ENCODE measurements at places on chromosomes 7 and 10.
A peak's percentile ranks its signal among the peaks of the same experiment; 100 is the strongest.

DNA sequence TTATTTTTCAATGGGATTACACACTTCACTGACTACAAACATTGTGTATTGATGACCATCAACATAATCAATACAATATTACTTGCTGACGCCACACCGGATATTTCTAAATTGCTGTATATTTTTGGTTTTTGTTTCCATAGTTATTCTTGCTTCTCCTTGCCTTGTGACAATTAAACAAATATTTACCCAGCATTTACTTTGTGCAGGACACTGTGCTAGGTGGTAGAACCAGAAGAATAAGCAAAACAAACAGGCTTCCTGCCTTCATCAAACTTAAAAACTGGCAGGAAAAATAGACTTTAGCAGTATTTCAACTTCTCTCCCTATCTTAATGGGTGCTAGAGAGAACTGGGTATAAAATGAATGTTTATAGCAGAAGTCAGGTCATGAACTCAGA lies 50.6 kb downstream of the ZNF277 start:
- DNase-seq = no peak

- DNase-seq = no peak
Measured at GRCh38 chr7:44486693-44487092, 3.8 kb downstream of the NUDCD3 start.

DNA sequence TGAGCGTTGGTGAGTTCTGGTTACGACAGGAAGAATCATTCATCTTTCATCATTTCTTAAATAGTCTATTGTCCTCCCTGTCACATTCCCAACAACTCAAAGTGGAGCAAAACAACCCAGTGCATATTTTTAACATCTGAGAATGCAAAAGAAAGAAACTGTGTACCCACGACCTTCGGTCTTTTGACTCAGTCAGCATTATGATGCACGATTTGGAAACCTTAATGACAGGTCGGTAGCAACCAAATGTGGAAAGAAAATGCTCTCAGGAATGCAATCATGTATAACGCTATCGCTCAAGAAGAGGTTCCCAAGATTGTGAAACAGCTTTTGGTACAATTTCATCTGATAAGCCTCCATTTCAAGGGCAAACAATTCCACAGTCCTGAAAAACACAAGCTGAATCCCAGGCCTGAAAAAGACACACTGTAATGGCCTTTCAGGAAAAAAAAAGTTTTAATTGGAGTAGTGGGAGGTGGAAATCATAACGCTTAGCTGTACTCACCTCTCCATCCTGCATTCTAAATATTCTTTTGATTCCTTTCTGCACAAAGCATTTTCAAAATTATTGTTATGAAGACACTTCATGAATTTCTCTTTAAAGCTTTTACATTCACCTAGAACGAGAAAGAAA lies 2.6 kb downstream of the COX19 start:
- no peak for DNase-seq

- DNase-seq = no peak
Measured at GRCh38 chr10:14681305-14681704, 93.4 kb downstream of the FAM107B start.

GRCh38 chr7:77467408-77467807 lies 51.3 kb upstream of the GSAP start:
- DNase-seq = no peak

- no peak for DNase-seq
Measured at GRCh38 chr10:60246382-60246781, 143.3 kb downstream of the ANK3 start.

DNA sequence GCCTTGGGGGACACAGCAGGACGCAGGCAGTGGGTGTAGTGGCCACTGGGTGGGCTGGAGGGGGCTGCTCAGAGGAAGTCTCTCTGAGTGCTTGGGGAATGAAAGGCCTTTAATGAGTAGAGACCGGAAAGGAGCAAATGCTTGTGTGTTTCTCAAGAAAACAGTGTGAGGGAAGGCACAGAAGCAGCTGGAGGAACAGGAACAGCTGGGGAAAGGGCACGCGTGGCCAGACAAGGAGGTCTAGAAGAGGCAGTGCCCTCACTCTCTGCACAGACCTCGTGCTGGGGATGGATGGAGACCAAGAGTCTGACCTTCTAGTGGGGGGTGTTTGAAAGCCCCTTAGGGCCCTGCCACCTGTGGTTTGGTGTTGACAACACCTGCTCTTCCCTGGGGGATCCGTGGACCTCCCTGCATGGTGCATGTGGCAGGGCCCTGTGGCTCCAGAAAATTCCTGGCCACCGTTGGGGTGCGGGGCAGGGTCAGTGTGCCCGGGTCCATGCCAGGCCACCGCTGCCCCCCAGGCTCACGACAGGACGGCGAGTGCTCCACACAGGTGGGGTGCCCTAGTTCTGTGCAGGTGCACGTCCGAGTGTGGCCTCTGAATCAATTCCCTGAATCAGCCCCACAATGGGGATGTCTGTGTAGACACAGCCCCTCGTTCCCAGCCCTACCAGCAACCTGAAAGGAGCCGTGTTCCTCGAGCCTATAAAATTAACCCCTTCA lies 25.9 kb upstream of the FAM20C start:
- no peak for DNase-seq

- DNase-seq = no peak
Measured at GRCh38 chr7:133784486-133785001, 342.6 kb upstream of the LRGUK start.

- no peak for DNase-seq
Measured at GRCh38 chr10:13180788-13181187, 19.4 kb downstream of the MCM10 start.

GRCh38 chr10:62182595-62182994 lies 86.0 kb downstream of the RTKN2 start:
- no peak for DNase-seq

DNA sequence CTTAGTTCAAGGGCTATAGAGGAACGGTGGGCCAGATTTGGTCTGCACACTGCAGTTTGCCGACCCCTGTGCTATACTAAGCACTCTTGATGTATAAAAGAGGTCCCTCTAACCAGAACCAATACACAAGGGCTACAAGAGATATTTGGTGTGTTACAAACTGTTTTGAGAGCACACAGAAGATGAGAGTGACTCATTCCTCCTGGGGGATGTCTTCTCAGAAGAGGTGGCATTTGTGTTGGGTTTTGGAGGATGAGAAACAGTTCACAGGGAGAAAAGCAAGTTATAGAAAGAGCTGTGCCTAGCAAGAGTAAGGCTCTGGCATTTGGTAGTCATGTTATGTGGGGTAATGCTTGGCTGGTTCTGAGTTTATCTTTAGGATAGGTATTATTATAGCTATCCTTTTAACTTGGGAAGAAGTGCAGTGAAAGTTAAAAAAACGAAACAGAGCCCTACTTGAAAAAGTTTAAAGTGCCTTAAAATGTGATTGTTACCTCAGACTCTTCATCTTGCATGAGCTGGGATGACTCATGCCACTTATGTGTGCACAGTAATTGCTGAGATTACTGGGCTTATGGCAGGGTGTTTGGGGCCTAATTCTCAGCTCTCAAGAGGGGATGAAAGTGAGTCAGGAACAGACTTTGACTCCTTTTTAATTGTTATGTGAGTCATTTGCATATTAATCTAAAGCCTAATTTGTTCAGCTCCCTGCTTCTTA lies 160.4 kb downstream of the KIF20B start:
- peak; percentile 21 for DNase-seq

DNA sequence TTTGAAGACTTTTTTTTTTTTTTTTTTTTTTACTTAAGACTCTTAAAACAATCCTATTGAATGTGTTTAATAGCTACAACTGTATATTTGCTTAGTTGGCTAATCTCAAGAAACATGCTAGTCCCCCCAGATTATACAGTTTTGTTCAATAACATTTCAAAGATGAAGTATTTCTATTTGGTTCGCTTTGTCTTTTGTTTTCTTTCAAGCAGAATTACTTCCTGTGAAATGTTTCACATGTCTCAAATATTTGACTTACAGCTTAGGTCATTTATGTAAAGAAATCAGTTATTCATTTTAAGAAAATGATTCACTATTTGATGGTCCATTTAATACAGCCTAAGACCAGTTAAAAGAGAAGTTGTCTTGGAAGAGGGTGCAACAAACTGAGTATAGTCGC lies 12.8 kb upstream of the LAMB1 start:
- no peak for DNase-seq

DNA sequence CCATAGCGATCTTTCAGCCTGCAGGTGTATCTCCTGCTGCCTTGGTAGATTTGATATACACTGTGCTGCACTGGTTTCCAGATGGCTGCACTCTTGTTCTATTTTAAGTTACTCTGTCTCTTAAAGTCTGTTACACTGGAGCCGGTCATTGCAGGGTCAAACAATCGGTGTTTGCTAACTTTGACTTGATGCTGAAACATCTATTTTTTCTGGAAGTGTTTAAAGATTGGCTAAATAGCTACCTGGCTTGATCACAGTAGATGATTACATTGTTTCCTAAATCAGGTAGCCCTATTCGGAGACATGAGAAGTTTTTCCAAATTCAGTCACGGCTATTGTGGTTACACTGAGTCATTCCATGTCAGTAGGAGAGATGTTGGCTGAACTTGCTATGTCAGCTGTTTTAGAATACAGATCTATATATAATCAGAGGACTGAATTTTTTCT lies 574.8 kb downstream of the ETV1 start:
- DNase-seq = no peak

DNA sequence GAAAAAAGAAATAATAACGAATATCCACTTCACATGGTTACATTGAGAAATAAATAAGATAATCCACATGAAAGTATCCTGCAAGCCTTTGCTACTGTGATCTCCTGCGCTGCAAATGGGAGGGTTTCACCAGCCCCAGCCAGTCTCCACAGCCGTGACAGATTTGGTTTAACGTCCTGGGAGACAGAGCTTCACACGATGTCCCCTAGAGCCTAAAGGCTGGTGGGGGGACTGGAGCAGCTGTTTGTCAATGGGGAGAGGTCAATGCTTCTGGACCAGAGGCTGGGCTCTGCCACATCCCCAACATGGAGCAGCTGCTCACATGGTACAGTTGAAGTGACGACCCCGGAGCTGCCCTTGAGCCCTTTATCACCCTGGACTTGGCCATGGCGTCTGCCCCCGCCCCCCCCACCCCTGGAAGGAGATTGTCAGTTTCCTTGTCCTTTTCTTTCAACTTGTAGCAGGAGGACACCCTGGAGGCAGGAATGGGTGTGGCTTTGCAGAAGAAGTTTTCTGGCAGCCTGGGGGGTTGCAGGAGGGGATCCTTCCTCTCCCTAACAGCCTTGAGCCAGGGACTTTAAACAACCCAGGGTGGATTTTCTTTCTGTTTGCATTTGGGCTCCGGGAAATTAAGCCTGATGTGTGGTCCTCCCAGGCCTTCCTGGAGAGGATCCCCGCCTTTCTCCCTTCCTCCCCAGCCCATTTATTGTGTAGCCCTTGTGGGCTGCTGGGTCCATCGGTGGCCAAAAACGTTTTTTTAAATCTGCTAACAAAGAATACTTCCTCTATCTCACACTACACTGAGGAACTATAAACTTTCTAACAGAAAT lies 37.0 kb upstream of the MXI1 start:
- DNase-seq = no peak

DNA sequence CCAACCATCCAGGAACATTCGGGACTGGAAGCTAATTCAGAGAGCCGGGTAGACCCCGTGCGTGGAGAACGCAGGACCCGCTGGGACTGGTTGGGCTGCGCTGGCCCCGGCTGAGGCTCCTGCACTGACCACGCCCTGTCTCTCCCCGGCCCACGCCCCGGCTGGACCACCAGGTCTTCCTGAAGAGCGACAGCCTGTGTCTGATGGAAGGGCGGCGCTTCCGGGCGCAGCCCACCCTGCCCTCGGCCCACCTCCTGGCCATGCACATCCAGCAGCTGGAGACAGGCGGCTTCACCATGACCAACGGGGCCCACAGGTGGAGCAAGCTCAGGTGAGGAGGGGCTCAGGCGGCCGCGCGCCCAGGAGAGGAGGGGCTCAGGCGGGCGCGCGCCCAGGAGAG lies 10.2 kb upstream of the UTF1 start:
- DNase-seq = no peak

- no peak for DNase-seq
Measured at GRCh38 chr10:52578871-52579405, 193.6 kb downstream of the MBL2 start.

DNA sequence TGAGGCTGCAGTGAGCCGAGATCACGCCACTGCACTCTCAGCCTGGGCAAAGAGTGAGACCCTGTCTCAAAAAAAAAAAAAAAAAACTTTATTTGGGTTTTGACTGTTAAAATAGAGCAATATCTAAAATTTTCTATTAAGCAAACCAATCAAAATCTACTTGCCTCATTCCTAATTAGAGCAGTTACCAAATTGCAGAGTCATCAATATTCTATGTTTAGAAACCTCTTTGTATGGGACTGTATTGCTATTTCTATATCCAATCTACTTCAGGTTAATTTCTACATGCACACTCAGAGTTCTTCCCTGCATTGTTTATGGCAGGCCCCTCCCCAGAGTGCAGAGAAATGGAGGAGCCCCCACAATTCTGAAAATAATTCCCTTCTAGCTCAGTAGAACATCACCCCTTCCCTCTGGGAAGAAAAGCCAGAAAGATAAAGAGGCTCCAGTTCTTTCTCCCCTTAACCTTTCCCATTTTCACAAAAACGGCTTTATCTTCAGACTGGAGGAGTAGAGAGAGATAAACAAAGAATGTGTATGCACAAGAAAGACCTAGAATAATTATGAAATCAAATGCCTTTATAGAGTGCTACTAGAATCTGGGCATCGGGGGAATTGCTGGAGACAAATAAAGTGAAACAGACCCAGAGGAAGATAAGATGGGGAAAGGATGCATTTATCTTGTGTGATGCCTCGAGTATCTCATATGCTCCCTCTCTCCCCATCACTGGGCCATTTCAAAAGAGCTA lies 17.9 kb downstream of the SCRN1 start:
- DNase-seq = no peak

DNA sequence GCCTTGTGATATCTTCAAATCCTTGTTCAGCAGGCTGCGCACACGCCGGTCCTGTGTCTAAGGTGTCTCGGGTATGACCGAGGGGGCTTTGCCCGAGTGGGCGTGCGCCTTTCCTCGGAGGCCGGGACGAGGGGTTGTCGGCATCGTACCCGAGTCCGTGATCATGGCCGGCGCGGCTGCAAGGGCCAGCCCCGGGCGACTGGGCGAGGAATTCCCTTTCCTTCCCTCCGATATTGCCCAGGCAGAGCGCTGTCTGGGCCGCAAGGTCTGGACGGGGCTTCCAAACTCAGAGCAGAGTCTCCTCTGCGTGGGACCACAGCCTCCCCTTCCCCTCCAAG lies 59.7 kb downstream of the ZNF467 start:
- DNase-seq = no peak

GRCh38 chr7:69800495-69800894 lies 202.2 kb downstream of the AUTS2 start:
- no peak for DNase-seq

DNA sequence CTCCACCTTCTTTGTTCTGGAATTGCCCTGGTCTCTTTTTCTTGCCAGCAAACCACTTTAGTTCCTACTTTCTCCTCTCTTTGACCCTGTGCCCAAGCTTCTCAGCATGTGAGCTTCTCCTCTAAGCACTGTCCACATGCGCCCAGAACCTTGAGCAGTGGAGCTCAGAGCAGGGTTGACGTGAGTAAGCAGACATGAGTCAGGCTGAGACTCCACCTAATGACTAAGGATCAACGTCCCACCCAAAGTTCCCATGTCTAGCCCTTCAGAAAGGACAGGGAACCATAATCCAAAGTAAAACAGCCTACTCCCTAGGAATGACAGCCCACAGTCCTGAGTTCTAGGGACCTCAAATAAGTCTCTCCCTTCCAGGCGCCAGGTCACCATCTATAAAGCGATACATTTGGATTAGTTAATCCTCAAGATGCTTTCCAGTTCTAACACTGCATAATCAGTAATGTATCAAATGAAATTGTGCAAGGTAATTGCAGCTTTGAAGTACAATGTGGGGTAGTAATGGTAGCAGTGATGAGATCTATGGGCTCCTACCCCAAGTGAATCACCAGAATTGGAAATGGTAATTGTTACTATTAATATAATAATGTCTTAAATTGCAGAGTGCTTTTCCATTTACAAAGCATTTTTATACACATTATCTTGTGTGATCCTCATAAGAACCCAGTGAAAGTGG lies 44.5 kb downstream of the KCNMA1 start:
- DNase-seq = no peak
